Esophagus squamous epithelium (tissue), 5 donors: ENCODE measurements at places on chromosomes 2 and 18. TPM values are rescaled to one million over a fixed set of nuclear protein-coding genes. Genes with fewer than 3 reads are reported as not detected.

CXCR4 gene
- 5.7 TPM for total RNA-seq

C1GALT1C1L gene
- total RNA-seq, result not detected

LRRC30 gene
- not detected for total RNA-seq

TDRD15 gene
- not detected for total RNA-seq

CNGA3 gene
- 0.44 TPM for total RNA-seq

RAPGEF4 gene
- 2.6 TPM for total RNA-seq

NAT8 gene
- total RNA-seq, result not detected

POTEC gene
- total RNA-seq, result not detected

HOXD3 gene
- total RNA-seq, result not detected

STK11IP gene
- total RNA-seq, result 15.0 TPM

SKOR2 gene
- not detected for total RNA-seq

FOXD4L1 gene
- total RNA-seq, result not detected

SERPINB10 gene
- 0.26 TPM for total RNA-seq

MC4R gene
- total RNA-seq, result not detected
